ENCODE measurements at places on chromosomes 2 and 18.

DNA sequence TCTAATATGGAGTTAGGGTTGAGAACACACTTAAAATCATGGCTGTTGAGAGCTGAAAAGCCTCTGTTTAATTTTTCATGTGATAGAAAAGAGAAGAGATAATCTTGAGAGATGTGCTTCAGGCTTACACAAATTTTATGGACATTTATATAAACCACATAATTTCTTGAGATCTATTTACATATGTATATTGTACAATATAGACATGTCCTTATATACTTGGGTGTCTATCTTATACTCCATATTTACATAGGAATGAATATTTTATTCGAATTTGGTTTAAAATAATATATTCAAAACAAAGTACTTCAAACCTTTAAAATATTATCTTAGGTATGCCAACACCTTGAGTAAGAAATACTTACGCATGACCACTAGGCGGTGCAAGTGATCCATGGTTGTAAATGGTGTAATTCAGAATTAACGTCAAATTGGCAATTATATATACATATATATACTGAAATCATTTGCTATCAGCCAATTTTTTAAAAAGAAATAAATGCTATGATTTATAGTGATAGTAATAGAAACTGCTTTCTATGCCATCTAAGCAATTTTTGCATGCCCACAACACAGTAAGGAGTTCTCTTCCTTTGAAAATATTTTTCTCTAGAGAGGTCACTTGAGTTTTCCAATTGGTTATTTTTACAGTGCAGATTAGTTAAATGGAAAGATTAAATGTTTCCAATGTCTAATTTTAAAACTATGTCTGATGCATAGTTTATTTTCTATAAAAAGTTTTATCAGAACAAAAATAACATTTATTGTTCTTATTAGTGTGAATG, 37.6 kb upstream of the SPAG16 start:
- no peak overlapping the region for H3K4me3 ChIP-seq
- DNase-seq: no peak
- no peaks in the 10 kb centered on the region for H3K36me3 ChIP-seq
- peaks cover 3% of the 10 kb centered on the region for H3K27me3 ChIP-seq
- no peaks in the 10 kb centered on the region for H3K4me1 ChIP-seq
- H3K27ac ChIP-seq: no peak overlapping the region

DNA sequence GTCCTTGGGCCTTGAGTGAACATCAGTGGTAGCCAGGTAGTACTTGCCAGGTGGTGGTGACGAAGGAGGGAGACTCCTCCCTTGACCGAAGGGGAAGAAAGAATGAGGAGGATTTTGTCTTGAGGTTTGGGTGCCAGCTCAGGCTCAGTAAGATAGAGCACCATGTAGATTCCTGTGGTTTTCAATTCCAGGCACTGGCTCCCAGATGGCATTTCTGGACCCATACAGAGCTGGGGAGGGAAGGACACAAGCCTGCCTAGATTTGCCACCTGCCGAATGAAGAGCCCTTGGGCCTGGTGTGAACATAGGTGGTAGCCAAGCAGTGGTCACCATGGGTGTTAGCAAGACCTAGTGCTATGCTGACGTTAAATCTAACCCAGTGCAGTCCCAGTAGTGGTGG, 108.8 kb upstream of the UBE2E3 start:
- no peak overlapping the region for H3K27ac ChIP-seq
- no peaks in the 10 kb centered on the region for H3K36me3 ChIP-seq
- H3K27me3 ChIP-seq: peaks cover 7% of the 10 kb centered on the region
- no peaks in the 10 kb centered on the region for H3K4me1 ChIP-seq

- H3K36me3 ChIP-seq: no peaks in the 10 kb centered on the region
- no peaks in the 10 kb centered on the region for H3K27me3 ChIP-seq
- H3K4me3 ChIP-seq: no peak overlapping the region
Measured at GRCh38 chr18:4636967-4637366, 181.9 kb upstream of the DLGAP1 start.

DNA sequence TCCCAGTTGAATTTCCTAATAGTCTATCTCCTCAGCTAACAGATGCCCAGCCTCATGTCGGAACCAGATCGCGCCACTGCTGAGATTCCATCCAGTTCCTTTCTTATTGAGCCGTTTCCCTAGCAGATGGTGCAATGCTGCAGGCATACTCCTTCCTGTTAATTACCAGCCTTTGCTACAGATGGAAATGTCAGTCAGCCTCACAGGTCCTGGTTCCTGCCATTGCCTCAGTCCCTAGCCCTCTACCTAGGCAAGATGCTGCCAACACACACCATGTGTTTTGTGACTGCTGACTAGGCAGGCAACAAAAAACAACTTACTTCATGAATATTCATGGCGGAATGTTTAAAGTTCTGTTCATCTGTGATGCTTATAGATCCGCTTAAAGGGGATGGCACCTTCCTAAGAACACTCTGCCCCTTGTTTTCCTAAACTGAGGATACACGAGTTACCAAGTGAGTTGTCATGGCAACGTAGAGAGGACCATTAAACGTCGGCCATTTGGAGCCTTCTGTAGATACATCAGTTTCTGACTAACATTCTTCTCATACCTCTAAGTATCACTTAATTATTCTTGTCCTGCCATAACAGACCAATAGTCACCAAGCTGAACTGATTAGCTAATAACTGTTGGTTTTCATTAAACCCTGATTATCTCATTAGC, 749.5 kb downstream of the RNF144A start:
- DNase-seq: no peak
- H3K4me3 ChIP-seq: no peak overlapping the region
- no peaks in the 10 kb centered on the region for H3K36me3 ChIP-seq
- peaks cover 4% of the 10 kb centered on the region for H3K4me1 ChIP-seq
- no peaks in the 10 kb centered on the region for H3K27me3 ChIP-seq

GRCh38 chr2:147600223-147600622, 244.6 kb upstream of the ACVR2A start:
- H3K4me1 ChIP-seq: peaks cover 5% of the 10 kb centered on the region
- no peak overlapping the region for H3K27ac ChIP-seq
- H3K4me3 ChIP-seq: no peak overlapping the region
- H3K27me3 ChIP-seq: no peaks in the 10 kb centered on the region
- no peaks in the 10 kb centered on the region for H3K36me3 ChIP-seq

- H3K36me3 ChIP-seq: no peaks in the 10 kb centered on the region
- peak; percentile 28 for DNase-seq
- H3K4me3 ChIP-seq: peak overlapping the region; percentile 62
- peak overlapping the region; percentile 54 for H3K27ac ChIP-seq
Measured at GRCh38 chr18:75161256-75162028, 47.5 kb downstream of the PTGR3 start.

- H3K27me3 ChIP-seq: no peaks in the 10 kb centered on the region
- H3K27ac ChIP-seq: no peak overlapping the region
- DNase-seq: no peak
- H3K4me3 ChIP-seq: no peak overlapping the region
- no peaks in the 10 kb centered on the region for H3K36me3 ChIP-seq
Measured at GRCh38 chr18:67694787-67695186, 178.3 kb upstream of the DSEL start.

DNA sequence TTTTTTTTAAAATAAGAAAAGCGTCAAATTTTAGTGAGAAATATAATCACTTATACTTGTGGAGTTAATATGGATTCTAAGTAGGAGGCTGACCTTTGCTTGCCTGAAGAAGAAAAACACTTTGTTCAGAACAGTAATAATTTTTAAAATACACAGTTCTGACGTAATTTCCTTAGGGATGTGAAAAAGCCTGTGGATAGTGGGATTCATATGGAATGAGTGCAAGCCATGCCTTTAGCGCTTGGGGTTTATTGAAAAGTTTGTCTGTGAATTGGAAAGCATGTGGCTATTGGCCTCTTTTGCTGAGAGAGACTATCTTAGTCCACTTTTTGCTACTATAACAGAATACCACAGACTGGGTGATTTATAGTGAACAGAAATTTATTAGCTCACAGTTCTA, 151.3 kb downstream of the CCDC85A start:
- DNase-seq: no peak
- peaks cover 63% of the 10 kb centered on the region for H3K4me1 ChIP-seq
- peak overlapping the region; percentile 62 for H3K27ac ChIP-seq
- no peak overlapping the region for H3K4me3 ChIP-seq
- no peaks in the 10 kb centered on the region for H3K36me3 ChIP-seq

DNA sequence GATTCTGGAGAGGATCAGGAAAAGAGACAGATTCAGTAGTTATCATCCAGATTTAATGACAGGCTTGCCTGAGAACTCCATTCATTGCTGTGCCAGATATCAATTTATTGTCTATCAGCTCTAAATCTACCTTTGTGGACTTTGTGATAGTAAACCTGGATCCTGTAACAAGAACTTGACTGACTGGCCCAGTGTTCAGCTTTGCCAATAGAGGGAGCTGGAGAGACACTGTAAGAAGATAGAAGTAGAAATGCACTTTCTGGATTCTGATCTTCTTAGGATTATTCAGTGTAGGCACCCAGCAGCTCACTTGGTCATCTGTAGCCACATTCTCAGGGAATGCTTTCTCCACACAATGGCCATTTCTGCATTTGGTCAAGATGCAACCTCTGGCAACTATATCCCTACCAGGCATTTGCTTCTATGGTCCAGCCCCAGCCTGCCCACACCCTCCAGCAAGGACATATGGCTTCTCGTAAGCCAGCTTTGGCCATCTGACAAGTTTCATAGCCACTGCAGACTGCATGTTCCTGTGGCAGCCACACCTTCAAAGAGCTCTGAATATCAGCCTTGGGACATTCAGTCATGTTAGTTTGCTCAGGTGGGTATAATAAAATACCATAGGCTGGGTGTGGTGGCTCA, 6.1 kb upstream of the SERPINB8 start:
- H3K27ac ChIP-seq: no peak overlapping the region
- DNase-seq: no peak
- no peaks in the 10 kb centered on the region for H3K4me1 ChIP-seq
- no peak overlapping the region for H3K4me3 ChIP-seq
- peaks cover 30% of the 10 kb centered on the region for H3K27me3 ChIP-seq

DNA sequence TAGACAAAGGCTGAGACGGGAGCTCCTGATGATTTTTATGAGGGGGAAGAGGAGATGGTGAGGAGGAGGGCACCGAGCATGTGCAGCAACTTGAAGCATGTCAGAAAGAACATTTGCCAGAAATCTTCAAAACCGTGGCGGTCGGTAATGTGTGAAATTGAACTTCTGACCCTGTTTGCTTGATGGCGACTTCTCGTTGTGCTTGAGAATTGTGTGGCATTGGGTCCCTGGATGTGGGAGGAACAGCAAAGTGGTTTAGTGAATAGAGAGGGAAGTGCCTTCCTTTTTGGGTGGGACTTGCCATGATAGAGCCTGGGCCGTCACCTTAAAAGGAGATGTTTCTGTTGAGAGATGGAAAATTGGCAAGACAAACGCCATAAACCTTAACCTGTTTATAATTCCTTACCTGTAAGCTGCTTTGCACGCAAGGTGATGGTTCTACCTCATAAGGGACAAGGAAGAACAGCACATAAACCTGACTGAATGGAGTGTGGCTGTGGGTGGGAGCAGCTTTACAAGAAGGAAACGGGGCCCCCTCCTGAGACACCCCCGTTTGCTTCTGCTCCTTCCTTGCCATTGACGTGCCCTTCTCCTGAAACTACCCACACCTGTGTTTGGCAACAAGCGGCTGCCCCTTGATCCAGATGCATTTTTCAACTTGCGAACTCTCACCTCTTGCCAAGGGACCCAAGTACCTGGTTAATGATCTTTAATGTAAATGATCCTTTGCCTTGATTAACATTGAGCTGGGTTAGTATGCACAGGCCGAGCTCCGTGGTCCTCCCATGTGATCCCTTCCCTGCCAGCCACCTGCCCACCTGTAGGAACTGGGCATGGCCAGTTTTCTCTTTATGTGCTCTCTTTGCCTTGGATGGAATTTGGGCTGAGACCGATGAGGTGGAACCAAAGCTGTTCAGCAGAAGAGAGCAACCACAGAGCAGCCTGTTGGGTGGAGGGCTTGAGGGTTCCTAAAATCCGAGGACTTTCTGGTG, 153.2 kb downstream of the NEDD4L start:
- no peaks in the 10 kb centered on the region for H3K27me3 ChIP-seq
- no peak overlapping the region for H3K27ac ChIP-seq
- no peak for DNase-seq
- no peaks in the 10 kb centered on the region for H3K36me3 ChIP-seq

GRCh38 chr2:107545066-107545465, 281.6 kb upstream of the RGPD4 start:
- peaks cover 9% of the 10 kb centered on the region for H3K4me1 ChIP-seq
- no peak overlapping the region for H3K4me3 ChIP-seq
- no peaks in the 10 kb centered on the region for H3K27me3 ChIP-seq
- H3K36me3 ChIP-seq: no peaks in the 10 kb centered on the region

DNA sequence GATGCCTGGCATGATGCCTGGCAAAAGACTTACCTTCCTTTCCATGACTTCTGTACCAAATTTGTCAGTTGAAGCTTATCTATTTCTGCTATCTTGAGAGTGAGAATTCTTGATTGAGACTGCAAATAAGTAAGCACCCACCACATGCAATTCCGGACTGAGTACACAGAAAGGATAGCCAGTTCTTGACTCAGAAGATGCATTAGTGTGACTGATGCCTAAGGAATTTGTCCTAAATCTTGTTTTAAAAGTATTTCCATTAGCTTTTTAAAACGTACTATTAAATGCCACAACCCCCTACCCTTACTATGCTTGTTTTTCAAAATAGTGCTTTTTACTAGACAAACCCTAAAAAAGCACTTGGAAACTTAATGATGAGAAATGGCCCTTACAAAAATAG, 545 bp downstream of the MPP4 start:
- peaks cover 39% of the 10 kb centered on the region for H3K4me1 ChIP-seq
- no peak for DNase-seq
- no peak overlapping the region for H3K4me3 ChIP-seq

- H3K4me1 ChIP-seq: no peaks in the 10 kb centered on the region
- no peak overlapping the region for H3K4me3 ChIP-seq
- H3K27ac ChIP-seq: no peak overlapping the region
- no peaks in the 10 kb centered on the region for H3K27me3 ChIP-seq
- no peaks in the 10 kb centered on the region for H3K36me3 ChIP-seq
Measured at GRCh38 chr2:181857483-181857882, 34.0 kb upstream of the ITPRID2 start.

- H3K4me1 ChIP-seq: no peaks in the 10 kb centered on the region
- no peak overlapping the region for H3K27ac ChIP-seq
- no peaks in the 10 kb centered on the region for H3K36me3 ChIP-seq
- DNase-seq: no peak
Measured at GRCh38 chr2:67996772-67997527, 65.9 kb downstream of the C1D start.

GRCh38 chr2:159925975-159926374, 128.0 kb upstream of the CD302 start:
- no peak overlapping the region for H3K4me3 ChIP-seq
- H3K27me3 ChIP-seq: no peaks in the 10 kb centered on the region
- no peak overlapping the region for H3K27ac ChIP-seq
- H3K36me3 ChIP-seq: no peaks in the 10 kb centered on the region
- no peak for DNase-seq
